Activated T-helper 1 cell treated with Interleukin-2 at 50 U/mL for 16 hours (primary cell): ENCODE measurements at places on chromosomes 1 and 21.

DNA sequence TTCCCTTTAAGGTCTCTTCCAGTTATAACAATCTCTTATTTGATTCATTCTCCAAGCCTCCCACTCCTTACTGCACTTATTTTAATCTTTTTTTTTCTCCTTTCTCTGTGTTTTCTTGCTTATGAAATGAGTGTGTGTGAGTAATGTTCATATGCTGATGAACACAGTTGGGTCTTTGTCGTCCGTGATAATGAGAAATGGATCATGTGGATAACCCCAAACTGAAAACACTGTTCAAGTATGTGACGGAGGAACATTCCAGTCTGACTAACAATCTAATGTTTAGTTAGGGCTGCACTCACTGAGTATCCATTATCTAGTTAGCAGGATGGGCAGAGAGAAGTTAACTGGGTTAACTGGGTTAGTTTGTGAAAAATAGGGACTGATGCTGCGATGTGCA, 253.1 kb upstream of the DUSP10 start:
- no peak for DNase-seq

GRCh38 chr1:212359794-212360479, 54.7 kb downstream of the PACC1 start:
- DNase-seq: no peak

DNA sequence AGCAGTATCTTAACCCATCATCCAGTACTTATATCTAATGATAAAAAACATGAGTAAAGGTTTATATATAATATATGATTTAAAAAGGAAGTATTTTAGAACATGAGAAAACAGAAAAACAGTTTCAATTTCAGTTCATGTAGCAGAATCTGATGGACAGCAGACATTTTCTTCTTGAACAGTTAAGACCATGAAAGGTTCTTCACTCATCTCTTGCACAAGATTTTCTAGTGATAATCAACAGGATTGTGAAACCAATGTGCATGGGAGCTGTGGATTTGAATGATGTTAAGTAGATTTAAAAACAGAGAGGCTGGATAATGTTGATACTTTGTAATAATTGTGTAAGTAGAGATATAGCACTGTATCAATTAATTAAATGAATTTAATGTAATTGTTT, 1297.6 kb downstream of the BRINP3 start:
- DNase-seq: no peak

GRCh38 chr1:203463469-203464062, 12.0 kb upstream of the PRELP start:
- DNase-seq: no peak

GRCh38 chr1:94637121-94637520, 95.6 kb upstream of the F3 start:
- no peak for DNase-seq

DNA sequence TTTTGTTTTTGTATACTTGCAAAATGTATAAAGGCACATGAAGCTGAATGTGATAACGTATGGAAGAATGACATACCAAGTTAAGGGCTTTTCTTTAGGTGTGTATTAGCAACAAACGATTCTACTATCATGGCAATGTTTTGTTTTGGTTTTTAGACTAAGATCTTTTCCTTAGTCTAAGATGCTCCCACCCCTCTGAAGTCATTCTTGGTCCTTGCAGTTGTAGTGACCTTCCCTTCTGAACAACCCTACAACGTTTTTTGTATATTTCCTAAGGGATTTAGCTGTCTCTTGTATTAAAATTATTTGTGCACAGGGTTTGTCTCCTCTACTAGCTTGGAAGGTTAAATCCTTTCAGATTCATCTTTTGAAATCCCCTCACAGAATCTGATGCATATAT, 61.0 kb downstream of the SPAG17 start:
- DNase-seq: no peak

GRCh38 chr1:46747683-46748288, 28.9 kb upstream of the EFCAB14 start:
- no peak for DNase-seq

DNA sequence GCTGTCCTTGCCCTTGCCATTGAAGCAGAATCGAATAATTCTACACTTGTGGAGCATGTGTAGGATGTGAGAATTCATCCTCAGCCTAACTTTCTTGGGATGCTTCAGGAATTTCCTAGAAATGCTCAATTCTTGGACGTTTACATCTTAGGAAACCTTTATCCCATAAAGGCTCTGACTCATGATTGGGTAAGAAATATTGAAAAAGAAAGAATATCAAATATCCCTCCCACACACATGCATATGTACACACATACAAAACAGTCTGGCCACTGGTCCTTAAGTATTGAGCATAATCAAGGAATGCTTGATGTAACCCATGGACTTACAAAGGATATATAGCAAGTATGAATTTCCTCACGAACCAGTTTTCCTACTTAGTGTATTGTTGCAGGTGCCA, 83.9 kb upstream of the IPO9 start:
- no peak for DNase-seq
